ENCODE measurements at places on chromosomes 1 and 21. TPM values are rescaled to one million over a fixed set of nuclear protein-coding genes. Genes with fewer than 3 reads are reported as not detected.

Gene RGS4
- polyA plus RNA-seq = 11.0 TPM

Gene PEAR1
- polyA plus RNA-seq = 21.1 TPM

Gene MNDA
- polyA plus RNA-seq = 2.5 TPM

Gene BSND
- 4.1 TPM for polyA plus RNA-seq

Gene PKP1
- 0.10 TPM for polyA plus RNA-seq

Gene AADACL3
- not detected for polyA plus RNA-seq

Gene GJA4
- polyA plus RNA-seq = 11.2 TPM

Gene FCER1A
- 0.37 TPM for polyA plus RNA-seq

Gene TMPRSS15
- 0.50 TPM for polyA plus RNA-seq

Gene LRRC39
- polyA plus RNA-seq = 4.6 TPM

Gene CFHR2
- not detected for polyA plus RNA-seq

DNA sequence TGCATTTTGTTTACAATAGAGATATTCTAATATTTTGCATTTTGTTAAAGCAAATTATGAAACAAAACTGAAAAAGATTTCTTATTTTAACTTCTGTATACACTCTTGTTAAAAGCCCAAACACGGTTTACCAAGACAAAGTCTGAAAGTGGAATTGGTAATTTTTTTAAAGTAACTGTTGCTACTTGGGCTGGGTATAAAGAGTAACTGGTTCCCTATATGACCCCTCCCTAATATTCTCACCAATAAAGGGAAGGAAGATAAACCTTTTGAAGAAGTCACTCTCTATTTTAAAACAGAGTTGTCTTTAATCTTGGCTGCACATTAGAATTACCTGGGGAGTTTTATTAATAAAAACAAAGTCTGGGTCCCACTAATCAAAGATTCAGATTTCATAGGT is 27.4 kb downstream of the ARHGAP29 start:
- DNase-seq = no peak

DNA sequence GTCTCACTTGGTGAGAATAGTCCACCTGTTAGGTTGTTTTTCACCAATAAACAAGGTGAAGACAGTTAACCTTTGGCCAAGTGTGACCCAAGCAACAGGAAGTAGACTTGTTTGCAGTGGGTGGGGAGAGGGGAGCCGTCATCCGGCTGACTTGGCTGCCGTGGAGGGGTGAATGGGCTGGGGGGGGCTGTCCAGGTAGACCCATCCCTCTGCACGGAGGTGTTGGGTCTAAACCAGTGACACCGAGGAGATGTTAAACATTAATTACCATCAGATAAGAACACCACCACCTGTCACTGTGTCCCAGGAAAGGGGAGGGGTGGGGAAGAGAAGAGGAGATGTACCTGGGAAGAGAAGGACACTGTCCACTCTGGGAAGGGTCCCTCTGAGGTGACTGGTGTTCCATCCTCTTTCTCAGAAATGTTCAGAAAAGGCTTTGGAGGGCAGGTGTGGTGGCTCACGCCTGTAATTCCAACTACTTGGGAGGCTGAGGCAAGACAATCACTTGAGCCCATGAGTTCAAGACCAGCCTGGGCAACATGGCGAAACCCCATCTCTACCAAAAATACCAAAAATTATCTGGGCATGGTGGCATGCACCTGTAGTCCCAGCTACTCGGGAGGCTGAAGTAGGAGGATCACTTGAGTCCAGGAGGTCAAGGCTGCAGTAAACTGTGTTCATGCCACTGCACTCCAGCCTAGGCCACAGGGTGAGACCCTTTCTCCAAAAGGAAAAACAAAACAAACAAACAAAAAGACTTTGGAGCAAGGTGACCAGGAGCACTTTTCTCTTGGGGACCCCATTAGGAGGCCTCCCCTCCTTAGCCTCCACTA is 6.7 kb upstream of the MYOM3 start:
- DNase-seq = no peak

DNA sequence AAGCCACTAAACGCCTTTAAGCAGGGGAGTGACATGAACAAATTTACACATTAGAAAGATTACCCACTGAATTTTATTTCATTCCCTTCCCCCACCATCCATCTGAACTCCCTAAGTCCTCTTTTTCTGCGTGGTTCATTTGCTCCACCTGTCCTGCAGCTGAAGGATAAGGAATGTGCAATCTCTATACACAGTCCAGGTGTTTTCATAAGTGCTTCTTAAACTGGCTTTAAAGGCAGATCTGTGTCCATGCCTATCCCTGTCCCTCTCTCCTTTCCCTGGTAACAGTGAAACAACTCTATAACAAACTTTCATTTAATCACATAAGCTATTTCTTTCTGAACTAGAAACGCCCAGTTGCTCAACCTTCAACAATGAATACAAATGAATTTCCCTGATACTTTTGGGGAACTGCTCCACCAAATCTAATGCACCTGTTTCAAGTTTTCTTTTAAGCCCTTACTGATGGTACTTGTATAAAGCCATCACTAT is 8.4 kb downstream of the GSTM3 start:
- DNase-seq = no peak

DNA sequence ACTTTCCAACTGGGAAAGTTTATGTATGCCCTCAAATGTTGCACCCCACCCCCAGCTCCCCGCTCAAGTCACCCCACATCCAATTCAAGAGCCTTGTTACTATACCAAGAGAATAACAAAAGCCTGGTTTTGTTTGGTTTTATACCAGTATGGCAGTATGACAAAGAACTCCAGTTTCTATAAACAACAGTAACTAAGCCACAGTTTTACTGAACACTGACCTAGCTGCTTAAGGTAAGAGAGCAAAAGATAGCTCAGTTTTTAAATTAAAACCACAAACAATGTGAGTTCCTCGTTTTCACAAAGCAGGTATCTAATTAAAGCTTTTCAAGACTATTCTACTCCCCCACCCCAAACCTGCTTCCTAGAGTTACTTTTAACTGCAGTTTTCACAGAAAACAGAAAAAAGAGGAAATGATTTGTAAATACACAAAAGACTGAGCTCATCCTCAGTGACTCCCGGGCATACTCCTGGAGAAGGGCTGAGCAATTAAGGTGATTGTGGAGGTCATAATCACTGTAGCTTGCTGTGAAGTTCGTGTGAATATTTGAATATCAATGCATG is 59.3 kb upstream of the LHX8 start:
- DNase-seq = no peak

- DNase-seq = no peak
Measured at GRCh38 chr1:164510435-164510834, 48.5 kb upstream of the PBX1 start.

DNA sequence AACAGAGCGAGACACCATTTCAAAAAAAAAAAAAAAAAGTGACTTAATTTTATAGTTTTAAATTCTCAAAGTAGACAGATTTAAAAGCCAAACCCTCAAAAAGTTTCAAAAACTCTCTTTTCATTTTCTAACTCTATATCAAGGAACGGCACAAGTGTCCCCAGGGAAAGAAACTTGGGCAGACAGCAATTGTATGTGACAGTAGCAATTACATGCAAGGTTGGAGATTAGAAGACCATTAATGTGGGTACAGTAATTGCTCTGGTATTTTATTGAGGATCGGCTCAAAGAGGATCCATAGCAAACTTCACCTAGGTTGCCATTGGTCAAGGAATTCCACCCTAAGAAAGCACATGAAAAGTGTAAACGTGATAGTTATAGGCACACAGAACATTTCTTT is 46.2 kb downstream of the ACBD6 start:
- no peak for DNase-seq

GRCh38 chr21:17388226-17388625 is 124.6 kb upstream of the CXADR start:
- no peak for DNase-seq

DNA sequence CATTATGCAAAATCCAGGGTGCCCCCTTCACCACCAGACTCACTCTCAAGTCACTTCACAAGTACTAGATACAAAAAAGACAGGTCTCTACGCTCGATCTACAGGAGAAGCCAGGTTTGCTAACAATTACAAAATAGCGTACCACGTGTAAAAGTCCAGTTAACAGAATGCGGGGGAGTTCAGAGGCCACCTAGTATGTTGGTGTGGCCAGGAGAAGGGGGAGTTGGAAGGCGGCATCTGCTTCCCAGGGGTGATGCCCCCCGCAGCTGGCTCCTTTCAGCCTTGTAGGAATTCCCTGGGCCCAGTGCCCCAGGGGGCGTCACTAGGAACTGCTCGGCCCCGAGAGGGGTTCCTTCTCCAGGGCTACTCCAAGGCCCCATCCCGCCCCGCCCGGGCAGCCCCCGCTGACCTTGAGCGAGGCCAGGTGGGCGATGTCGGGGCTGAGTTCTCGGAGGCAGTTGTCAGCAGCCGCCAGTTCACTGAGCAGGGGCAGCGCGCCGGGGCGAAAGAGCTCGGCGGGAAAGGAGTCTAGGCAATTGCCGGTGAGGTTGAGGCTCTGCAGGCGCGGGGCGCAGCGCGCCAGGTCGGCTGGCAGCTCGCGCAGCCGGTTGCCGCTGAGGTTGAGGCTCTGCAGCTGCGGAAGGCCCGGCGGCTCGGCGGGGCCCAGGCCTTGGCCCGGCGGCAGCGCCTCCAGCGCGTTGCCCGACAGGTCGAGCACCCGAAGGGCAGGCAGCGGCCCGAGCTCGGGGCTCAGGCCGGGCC is 664 bp downstream of the LRRC47 start:
- DNase-seq = no peak

DNA sequence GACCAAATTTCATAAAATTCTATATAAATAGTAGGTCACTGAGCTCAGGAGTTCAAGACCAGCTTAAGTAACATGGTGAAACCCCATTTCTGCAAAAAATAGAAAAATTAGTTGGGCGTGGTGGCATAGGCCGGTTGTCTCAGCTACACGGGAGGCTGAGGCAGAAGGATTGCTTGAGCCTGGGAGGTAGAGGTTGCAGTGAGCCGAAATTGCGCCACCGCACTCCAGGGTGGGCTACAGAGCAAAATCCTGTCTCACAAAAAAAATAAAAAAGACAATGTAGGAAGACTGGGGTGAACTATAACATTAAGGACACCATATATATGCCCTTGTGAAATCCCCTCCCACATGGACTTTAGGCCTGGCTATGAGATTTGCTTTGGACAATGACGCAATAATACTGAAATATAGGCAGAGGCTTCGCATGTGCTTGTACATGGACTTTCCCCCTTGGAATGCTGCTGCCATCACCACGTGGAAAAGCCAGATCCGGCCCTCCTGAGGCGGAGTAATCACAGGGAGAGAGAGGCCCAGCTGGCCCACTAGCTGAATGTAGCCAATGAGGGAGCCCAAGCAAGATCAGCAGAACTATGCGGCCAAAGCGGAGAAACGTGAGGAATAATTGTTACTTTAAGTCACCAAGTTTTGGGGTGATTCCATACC is 13.1 kb upstream of the USP1 start:
- DNase-seq = no peak

- no peak for DNase-seq
Measured at GRCh38 chr1:2200308-2200943, 5.9 kb upstream of the FAAP20 start.

GRCh38 chr1:30085811-30086770 is 637.3 kb downstream of the MATN1 start:
- peak; percentile 62 for DNase-seq

GRCh38 chr1:54803761-54804470 is 2.8 kb upstream of the TTC22 start:
- DNase-seq = no peak

DNA sequence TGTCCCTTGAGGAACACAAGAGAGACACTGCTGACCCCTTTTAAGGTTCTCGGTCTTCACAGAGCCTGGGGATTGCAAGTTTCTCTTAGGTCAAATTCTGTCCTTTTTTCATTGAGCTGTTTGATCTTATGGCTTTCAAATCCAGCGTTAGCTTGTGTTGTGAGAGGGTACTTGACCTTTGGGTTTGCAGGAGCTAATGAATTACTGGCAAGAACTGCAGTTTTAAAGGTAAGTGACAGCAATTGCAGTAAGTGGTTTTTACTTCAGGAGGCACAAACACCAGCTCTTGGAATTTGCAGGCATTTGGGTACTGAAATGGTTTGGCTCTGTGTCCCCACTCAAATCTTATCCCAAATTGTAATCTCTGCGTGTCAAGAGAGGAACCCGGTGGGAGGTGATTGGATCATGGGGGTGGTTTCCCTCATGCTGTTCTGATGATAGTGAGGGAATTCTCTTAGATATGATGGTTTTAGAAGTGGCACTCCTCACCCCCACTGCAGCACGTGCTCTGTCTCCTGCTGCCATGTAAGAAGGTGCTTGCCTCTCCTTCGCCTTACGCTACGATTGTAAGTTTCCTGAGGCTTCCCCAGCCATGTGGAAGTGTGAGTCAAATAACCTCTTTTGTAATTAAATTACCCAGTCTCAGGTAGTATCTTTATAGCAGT is 134.5 kb upstream of the LYPLAL1 start:
- no peak for DNase-seq

DNA sequence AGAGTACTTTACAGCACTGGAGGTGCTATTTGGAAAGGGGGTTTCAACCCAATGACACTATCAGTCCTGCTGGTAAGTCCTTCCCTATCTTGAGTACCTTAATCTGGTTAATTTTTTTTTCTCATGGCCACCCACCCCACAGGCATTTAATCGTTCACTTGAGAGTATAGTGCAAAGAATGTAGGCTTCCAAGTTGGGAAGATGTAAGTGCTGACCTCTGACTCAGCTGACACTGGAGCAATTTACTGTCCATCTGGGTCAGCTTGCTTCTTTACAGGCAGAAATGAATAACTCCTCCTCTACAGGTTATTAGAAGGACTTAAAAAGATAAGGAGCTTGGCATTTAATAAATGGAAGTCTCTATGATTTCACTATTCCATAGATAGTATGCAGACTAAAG is 89.6 kb downstream of the AK5 start:
- DNase-seq = no peak

DNA sequence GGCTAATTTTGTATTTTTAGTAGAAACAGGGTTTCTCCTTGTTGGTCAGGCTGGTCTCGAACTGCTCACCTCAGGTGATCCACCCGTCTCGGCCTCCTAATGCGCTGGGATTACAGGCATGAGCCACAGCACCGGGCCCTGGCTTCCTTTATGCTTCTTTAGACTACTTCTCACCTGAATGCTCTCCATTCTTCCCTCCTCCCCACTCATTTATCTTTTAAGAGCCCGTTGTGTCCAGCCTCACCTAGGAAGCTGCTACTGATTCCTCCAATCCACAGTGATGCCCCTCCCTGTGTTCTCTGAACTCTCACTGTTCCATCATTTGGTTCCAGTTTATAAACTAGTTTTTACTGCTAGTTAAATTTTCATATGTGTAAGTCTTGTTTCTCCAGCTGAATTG is 44.9 kb upstream of the NR5A2 start:
- DNase-seq = no peak

GRCh38 chr1:201715801-201716741 is 112.9 kb upstream of the IPO9 start:
- no peak for DNase-seq
